Activated naive CD4-positive, alpha-beta T cell treated with anti-CD3 and anti-CD28 coated beads, Interleukin-2, amount 50 U/mL, for 72 hours (primary cell): ENCODE measurements at places on chromosomes 1 and 21. TPM values are rescaled to one million over a fixed set of nuclear protein-coding genes. Genes with fewer than 3 reads are reported as not detected.

Gene FCGR3A
- 0.59 TPM for total RNA-seq

Gene EXO1
- total RNA-seq: 49.3 TPM

Gene INAVA
- total RNA-seq: 0.09 TPM

Gene FMO2
- total RNA-seq: not detected

Gene PLPP3
- not detected for total RNA-seq

Gene RAP1A
- total RNA-seq: 126 TPM

Gene NCMAP
- total RNA-seq: 0.14 TPM

Gene KRTAP6-3
- total RNA-seq: not detected

Gene ADGRL2
- total RNA-seq: not detected
